ENCODE measurements at places on chromosomes 7 and 10.

- no peak for DNase-seq
Measured at GRCh38 chr10:79149662-79150443, 81.1 kb downstream of the ZMIZ1 start.

DNA sequence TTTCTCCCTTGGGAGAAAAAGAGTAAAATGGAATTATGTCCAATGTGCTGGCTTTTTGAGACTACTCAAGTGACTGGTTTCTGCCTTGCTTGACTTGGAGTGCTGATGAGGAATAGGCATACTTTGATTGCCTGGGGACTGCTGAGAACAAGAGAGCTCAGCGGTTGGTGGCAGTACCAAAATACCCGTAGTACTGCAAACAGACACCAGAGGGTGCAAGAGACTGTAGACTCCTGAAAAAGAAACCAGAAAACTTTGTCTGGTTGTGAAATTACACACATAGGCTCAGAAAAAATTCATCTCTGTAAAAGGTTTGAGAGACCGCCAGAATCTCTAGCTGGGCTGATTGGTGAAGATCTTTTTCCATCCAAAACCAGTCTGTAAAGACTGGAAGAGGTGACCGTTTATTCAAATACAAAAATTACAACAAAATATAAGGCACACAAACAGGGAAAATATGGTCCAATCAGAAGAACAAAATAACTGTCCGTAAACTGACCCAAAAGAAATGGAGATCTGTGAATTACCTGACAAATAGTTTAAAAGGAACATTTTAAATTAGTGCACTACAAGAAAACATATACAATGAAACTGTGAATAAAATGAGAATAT lies 18.5 kb downstream of the BICC1 start:
- DNase-seq = no peak

DNA sequence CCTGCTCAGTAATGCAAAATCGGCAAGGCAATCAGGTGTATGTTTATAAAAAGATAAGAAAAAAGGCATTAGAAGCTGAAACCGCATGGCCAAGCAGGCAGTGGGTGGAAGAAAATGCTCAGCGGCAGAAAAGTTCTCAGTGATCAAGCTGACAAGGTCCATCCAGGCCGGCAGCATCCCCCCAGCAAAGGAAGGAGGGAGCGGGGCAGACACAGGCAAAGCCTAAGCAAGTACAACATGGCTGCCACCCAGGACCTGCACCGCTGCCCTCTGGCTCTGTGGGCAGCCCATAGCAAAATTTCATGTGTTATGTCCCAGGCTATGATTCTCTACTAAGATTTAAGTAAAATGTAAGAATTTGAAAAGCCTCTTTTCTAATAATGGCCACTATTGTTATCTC lies 45.4 kb downstream of the MRPS24 start:
- DNase-seq = no peak

DNA sequence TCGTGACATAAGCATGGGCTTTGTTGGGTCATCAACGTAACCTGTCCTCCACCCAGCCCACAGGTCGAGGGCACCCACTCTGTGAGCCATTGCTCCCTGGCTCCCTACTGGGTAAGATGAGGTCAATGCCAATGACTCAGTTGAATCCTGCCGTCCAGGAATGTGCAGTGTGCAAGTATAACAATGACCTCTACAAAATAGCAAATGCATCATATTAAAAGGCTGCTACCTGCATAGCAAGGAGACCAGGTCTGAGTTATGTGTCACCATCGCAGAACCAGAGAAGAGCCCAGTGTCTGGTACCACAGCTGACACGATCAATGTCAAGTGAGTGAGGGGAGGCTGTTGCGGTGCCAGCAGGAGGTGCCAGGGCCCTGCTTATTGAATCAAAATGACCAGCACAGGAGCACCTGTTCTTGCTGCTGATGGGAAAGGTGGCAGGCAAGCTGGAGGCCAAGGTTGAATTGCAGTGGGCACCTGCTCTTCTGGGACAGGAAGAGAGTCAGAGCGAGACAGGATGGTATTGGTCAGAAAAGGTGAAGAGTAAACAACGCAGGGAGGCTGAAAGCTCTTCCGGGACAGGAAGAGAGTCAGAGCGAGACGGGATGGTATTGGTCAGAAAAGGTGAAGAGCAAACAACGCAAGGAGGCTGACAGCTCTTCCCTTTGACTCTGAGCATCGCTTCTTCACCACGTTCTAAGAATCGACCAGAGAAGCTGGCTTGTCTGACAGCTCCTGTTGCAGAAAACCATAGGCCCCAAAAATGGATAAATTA lies 108.7 kb upstream of the ADAM12 start:
- no peak for DNase-seq

DNA sequence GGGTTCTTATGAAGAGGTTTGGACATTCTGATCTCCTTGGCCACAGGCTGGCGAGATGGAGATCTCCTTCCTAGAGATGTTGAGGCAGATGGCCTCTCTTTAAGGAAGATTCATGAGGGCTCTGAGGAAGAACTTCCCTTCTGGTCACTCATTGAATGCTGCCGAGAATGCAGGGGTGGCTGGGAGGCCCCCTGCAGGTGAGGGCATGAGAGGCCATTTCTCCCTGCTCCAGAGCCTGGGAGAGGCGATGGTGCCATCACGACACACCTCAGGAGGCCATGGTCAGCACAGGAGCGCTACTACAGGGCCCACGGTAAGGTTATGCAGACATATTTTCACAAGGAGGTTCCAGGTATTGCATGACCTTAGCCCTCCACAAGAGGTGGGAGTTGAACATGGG lies 40.2 kb downstream of the CXCL12 start:
- no peak for DNase-seq

DNA sequence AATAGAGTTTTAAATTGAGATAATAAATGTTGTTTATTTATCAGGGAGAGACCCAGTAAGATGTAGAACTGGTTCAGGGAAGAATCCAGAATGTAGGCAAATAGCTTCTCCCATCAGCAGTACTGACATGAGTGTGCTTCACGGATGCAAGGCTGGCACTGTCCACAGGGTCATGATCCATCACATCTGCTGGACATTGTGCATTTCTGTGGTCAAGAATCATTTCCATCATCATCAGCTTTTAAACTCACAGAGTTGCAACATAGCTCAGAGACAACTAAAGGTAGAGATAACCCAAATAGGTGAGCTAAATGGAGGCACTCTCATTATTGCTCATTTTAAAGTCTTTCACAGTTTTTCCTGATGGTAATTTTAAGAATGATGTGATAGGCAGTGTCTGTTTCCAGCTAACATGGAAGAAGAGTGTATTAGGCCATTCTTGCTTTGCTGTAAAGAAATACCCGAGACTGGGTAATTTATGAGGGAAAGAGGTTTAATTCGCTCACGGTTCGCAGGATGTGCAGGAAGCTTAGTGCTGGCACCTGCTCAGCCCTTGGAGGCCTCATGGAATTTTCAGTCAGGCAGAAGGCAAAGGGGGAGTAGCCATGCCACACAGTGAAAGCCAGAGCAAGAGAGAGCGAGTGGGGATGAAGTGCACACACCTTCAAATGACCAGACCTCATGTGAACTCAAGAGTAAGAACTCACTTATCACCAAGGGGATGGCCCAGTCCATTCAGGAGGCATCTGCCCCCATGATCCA lies 80.8 kb downstream of the INPP5A start:
- DNase-seq = no peak

- no peak for DNase-seq
Measured at GRCh38 chr7:51430480-51431086, 114.0 kb upstream of the COBL start.

GRCh38 chr7:105638902-105639495 lies 57.7 kb upstream of the EFCAB10 start:
- no peak for DNase-seq

DNA sequence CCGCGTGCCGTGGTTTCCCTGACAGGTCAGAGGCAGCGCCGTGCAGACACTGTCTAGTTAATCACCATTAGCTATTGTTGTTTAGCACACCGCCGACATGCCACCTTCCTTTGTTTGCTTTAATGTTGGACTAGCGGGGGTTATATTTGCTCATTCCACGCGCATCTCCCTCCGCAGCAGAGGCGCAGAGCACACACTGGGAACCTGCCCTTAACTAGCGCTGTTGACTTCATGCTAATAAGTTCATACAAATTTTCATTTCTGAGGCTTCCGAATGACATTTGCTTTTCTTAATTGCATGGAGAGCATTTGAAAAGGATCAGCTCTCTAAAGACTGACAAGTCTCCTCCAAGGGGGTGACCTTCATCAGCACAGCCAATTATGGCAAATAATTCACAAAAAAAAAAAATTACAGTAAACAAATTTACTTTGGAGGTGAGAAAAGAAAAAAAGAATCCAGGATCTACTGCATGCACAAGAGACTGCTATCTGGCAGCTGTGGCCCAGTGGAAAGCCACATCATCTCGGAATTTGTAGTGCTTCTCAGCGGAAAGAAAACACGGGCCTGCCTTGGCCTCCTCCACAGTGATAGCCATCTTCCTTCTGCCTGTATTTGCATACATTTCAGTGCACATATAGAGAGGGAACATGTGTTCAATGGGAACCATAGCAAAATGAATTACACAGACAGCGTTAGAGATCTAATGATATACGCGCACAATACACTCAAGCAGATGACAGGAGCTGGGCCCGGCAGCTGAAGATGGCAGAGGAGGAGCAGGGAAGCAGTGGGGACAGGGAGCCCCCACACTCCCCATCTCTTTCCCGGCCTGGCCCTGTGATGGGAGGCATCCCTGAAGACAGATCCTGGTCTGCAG lies 94.2 kb downstream of the EBF3 start:
- DNase-seq = no peak

DNA sequence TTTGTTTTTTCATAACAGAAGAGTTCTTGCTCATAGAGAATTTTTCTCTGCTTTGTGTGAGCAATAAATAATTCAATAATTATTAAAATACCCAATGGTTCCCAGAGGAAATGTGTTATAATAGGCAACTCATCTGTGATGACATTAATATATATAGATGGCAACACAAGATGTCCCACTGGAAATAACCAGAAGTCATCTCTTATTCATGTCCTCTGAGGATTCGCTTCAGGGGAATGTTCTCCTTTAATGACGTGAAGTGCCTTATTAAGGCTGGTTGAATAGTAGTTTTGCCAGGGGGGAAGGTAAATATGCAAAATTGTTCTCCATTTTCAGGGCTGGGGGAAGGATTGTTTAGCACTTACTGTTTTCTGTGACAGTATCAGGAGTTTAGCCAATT lies 3.1 kb downstream of the SLC39A12 start:
- DNase-seq = no peak

DNA sequence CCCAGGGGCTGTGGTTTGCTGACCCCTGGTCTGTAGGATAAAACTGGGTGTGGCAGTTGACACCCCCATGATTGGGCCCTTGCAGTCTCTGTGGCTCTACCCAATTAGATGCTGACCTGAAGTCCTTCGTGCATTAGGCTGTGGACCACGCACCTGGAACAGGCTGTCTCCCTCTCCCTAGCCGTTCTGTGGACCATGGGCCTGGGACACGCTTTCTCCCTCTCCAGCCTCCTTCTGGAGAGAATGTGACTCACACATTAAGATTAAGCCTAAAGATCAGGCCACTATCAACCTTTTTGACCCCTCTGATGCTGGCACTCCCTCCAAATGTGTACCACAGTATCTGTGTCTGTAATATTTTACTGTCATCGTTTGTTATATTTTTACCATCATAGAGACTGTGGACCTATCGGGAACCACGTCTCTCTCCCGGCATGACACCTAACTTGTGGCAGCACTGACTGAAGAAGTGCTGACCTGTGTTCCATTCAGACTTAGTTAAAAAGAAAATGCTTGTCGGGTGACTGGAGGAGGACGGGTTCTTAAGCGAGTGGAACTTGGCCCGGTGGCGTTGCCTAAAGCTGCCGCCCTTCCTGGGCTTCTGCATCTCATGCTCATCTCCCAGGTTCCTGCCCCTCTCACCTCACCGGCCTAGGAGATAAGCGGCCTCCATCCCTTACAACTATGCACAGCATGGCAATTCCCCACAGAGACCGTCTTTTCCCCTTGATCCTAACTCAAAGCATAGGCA lies 92.8 kb downstream of the WDR37 start:
- no peak for DNase-seq

- DNase-seq = no peak
Measured at GRCh38 chr10:131199646-131200045, 111.9 kb downstream of the TCERG1L start.
